ENCODE measurements at places on chromosomes 2 and 18.

GRCh38 chr18:35458271-35458670 lies 39.5 kb downstream of the INO80C start:
- DNase-seq, result no peak

DNA sequence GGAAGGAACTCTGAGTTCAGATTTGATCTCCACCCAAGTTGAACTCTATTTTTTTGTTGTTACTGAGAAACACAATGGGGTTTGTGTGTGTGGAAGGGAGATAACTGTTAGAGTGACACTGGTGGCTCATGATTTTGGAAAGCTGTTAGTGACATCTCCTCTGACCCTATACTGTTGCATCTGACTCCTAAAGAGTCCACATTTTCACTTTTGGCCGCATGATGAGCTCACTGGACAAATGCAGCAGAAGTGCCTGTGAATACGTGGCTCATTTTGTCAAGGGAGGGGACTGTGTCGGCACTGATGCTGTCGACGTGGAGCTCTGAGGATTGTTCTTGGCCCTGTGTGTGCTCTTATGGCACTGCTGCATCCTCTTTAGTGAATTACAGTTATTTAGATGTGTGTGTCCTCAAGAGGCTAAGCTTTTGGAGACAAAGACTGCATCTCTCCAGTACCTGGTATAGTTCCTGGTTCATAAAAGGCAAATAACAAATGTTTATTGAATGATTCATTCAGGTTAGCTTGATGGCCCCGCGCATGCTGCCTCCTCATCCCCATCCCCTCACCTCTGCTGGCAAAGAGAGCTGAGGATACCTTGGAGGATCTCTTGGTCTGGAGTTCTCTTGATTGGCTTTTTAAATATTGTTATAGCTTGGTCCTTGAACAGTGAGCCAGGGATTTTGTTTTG lies 135.4 kb downstream of the PHLPP1 start:
- DNase-seq, result no peak

DNA sequence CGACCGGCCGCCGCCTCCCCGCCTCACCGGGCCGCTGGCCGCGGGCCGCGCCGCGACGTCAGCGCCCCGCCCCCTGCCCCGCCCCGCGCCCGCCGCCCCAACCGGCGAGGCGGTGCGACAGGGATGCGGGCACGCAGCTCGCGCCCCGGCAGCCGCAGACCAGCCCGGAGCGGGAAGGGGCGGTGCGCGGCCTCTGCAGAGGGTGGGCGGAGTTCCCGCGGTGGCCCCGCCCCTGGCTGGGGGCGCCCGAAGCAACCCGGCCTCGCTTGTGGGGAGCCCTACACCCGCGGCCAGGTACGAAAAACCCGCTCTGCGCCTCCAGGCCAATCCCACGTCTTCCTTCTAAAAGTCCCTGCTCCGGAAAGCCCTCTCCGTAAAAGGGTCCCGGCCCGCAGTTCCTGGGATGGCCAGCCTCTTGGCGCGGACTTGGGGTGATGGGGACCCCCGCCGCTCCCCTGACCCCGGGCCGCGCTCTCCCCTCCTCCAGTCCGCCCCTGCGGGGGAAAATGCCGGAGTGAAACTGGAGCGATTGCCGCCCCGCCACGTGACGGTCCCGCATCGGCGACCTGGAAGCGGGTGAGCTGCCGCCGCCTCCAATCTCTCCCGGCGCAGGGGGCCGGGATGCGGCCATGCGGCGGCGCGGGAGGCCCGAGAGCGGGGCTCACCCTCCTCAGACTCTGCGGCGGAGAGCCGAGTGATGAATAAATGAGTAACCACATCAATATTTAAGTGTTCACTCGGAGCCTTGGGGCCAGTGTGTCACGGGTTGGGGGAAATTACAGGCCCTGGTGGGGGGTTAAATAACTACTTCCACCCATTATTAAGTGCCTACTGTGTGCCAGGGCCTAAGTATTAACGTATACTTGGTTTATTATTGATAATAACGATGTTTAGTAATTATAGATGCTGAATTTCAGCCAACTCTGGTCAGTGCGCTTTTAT lies at the start of gene RAB11FIP5:
TSS of gene RAB11FIP5 (minus strand) at position 36 of the 942 bp plus-strand sequence. CDS start 171 bp downstream, outside the sequence.
- DNase-seq, result peak; percentile 32

- no peak for DNase-seq
These were observed 46.2 kb upstream of the CAB39 start for GRCh38 chr2:230666446-230666845.

DNA sequence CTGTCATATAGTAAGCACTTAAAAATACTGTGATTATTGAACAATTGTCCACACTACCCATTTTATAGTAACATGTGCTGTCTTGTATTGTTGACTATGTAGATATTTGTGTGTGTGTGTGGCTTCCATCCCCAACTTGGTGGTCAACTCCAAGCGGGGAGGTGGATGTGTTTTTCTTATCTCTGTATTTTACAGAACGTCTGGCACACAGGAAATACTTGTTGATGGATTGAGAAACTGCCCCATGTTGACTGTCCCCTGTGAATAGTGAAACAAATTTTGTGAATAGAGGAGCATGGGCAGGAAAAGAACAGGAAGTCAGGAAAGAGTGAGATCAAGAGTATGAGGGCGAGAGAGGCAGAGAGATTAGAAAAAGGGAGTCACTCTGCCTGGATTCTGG lies 83.6 kb downstream of the CELF4 start:
- no peak for DNase-seq

DNA sequence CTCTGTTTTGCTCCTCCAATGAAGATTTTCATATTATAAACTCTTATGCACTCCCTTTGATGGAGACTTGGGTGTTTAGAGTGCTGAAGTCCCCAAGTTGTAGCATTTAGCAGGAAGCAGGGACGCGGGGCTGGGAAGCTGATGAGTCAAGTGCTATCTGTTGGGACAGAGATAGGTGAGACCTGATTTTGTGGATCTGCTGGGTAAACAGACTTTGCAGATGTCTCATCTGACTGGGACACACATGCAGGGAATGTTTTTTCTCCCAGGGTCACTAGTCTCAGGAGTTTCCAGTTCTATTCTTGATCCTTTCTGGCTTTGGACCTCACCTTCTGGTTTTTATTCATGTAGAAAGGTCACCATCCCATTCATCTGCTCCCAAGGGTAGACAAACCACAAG lies 79.7 kb upstream of the ACAA2 start:
- no peak for DNase-seq
